Fibroblast of the conjunctiva (primary cell): ENCODE measurements at places on chromosomes 5 and 9.

DNA sequence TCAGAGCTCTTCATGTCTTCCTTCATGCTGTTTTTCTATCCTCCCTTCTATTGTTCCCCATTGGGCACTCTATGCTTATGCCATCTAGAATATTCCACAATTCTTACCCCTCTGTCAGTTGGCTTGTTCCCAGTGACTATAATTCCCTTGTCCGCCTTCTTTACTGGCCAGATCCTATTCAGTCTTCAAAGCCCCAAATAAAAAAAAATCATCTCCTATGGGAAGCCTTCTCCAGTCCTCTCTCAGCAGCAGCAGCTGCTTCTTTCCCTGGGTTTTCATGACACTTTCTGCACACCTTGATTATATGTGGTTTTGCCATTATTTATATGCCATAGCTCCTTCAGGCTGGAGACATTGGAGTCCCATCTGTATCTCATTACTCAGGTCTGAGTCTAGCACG lies 54.6 kb upstream of the TNFAIP8 start:
- DNase-seq, result no peak

- no peak for DNase-seq
Measured at GRCh38 chr9:92527832-92528521, 7.8 kb downstream of the ECM2 start.

DNA sequence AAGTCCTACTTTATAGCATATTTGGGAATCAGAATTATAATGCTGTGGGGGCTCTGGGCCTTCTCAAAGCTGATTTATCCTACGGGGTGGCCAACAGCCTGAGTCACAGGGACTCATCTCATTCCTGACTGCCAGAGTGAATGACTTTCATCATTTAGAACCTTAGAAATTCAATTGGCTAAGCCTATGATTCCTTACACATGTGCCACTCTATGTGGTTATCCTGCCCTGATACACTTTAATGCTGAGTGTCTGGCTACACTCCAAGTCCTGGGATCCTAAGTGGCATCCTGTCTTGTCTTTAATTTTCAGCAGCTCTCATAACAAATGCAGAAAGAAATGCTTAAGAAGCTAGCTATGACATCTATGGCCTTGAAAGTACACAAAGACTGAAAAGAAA lies 75.2 kb upstream of the FREM1 start:
- no peak for DNase-seq

GRCh38 chr5:72448368-72448767 lies 58.8 kb downstream of the ZNF366 start:
- no peak for DNase-seq

GRCh38 chr9:136242248-136242647 lies 3.4 kb downstream of the QSOX2 start:
- DNase-seq, result no peak

DNA sequence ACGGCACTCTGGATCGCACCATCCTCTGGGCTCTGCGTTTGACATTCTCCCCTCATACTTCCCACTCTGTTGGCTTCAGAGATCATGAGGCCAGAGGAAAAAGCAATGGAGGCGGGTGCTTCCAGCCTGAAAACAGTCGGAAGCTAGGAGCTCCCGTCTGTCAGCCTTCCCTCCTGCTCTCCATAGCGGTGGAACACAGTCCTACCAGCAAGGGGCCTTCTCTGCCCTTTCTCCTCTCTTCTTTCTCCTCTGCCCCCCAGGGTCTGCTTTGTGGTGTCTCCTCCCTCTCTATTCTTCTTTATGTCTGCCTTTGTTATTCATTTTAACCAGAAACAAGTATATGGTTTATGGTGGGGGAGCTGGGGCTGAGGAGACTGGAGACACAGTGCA lies 152.5 kb upstream of the NFIB start:
- DNase-seq, result no peak

DNA sequence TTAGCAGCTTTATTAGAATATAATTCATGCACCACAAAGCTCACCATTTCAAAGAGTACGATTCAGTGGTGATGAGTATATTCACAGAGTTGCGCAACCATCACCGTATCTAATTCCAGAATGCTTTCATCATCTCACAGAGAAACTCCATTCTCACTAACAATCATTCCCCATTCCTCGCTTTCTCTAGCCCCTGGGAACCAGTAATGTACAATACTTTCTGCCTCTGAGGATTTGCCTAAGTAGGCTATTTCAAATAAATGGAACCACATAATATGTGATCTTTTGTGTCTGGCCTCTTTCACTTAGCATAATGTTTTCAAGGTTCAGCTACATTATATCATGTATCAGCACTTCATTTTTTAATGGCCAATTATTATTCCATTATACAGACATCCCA lies 145.1 kb upstream of the ADAMTS16 start:
- DNase-seq, result no peak

DNA sequence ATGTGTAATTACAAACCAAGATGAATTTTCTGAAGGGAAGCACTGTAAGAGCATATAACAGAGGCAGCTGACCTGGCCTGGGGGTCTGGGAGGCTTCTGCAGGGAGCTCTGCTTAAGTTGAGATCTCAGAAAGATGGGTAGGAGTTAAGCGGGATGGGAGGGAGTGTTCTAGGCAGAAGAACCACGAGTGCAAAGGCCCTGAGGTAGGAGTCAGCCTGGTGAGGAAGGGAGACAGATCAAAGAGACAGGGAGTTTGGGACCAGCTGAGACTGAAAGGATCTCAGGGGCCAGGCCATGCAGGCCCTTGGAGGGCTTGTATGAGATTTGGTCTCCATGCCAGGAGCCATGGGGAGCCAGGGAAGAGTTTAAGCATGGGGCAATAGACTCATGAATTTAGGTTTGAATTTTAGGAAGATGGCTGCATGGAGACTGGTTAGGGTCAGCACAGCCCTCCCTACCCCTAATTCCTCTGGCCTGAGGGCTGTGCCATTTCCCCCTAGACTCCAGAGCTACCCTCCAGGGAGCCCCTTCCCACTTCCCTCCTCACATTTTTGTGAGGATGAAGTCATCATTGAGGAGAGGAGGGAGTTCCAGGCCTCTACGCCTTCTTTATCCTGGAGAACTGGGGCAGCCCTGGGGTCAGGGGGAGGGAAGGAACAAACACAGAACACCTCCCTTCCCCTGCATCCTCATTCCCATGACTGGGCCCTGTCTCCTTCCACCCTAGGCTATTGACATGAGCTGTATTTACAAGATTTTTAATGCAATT lies 4.8 kb upstream of the ARAP3 start:
- DNase-seq, result no peak

DNA sequence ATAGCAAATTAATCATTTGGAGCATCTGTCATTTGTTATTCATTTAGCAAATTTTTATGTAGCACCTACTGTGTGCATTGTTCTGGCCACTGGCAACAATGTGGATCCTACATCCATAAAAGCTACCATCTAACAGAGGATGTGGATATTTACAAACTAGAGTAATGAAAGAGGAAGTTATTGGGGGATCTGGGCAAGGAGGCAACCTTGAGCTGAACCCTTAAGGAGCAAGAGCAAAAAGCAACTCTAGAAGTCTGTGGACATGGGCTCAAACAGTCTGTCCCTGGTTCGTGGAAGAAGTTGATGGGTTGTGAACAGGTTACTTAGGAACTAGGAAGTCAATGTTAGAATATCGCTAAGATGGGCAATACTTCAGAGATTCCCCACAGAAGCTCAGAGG lies 259.9 kb downstream of the SYK start:
- no peak for DNase-seq

- DNase-seq, result no peak
Measured at GRCh38 chr5:139575751-139576150, 14.6 kb downstream of the UBE2D2 start.

DNA sequence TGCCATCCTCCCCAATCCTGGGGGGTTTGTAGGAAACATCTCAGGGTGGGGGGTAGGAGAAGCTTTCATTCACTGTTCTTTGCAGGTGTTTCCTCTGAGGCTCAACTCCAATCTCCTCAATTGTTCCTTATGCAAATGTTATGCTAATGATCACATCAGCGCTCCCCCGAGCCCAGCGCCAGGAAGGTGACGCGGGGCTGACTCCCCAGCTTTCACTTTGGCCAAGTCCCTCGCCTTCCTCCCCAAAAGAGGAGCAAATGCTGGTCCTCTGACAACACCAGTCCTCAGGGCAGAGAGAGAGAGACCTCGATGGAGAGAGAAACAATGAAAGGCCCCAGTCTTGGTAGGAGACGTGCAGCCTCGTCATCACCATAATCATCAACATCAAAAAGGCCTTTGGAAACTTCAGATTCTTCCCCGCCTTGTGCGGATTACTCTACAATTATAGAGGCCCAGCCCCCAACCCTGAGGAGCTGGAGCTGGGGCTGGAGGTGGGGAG lies 39.1 kb downstream of the PCDH1 start:
- no peak for DNase-seq

- DNase-seq, result no peak
Measured at GRCh38 chr5:59525957-59526356, 367.6 kb downstream of the PDE4D start.

DNA sequence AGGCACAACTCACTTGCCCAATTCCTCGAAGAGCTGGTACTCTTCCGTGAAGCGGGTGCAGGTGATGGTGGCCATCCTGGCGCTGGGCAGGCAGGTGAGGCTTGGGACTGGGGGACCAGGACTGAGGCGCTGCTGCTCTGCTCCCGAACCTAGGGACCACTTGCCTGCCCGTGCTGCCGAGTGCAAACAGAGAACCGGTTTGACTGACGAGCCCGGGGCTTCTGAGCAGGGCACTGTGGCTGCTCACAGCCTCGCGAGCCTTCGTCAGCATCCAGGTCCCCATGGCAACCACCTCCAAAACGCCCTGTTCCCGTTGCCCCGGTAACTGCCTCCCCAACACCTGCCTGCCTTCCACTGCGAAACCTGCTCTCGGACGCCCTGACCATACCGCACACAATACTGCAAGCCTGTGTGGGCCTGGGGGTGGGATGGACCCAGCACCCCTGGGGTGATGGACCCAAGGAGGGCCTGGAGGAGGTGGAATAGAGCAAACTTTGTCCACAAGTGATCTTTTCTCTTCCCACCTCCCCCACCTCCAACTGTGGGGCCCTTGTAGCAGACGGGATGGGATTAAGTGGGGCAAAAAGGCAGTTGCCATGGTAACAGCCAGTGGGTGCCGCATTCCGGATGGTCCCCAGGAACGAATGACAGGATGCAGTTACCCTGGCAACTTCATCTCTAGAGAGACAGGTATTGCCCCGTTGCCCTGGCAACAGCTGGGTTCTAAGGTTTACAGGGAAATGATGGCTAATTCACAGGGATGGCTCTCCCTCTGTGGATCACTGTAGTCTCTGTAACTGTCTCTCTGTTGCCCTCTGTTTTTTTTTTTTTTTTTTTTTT lies at the start of gene CAMK2A:
TSS of gene CAMK2A (minus strand) at position 223 of the 840 bp plus-strand sequence. CDS start at position 75, 148 bp downstream.
- DNase-seq, result no peak

GRCh38 chr9:33850677-33851076 lies 33.7 kb downstream of the UBE2R2 start:
- no peak for DNase-seq

DNA sequence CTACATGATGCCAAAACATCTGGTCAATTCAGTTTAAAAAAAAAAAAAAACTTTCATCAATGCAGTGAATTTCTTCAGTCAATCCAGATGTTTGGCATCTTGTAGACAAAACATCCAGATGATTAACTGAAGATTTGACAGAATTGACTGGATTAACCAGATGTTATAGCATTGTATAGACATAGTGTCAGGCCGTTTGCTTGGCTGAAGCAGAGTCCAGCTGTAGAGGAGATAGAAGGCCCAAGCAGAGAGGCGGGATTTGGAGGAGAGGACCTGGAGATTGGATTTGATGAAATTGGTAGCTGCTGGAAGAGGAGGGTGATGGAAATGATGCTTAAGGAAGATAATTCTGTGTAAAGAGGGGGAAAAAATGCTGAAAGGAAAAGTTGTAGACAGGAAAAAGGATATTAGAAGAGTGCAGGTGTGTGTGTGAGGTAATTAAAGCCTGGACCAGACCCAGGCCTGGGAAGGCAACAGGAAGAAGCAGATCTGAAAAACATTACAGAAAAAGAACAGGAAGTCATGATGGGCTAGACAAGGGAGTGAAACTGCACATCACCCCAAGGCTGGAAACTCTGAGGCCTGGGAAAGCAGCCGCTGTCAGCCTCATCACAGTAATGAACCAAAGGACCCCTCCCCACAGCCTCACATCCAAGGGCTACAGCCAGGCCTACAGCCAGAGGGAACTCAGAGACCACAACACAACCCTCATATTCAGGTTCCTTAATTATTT lies 258.3 kb downstream of the CWC27 start:
- no peak for DNase-seq

DNA sequence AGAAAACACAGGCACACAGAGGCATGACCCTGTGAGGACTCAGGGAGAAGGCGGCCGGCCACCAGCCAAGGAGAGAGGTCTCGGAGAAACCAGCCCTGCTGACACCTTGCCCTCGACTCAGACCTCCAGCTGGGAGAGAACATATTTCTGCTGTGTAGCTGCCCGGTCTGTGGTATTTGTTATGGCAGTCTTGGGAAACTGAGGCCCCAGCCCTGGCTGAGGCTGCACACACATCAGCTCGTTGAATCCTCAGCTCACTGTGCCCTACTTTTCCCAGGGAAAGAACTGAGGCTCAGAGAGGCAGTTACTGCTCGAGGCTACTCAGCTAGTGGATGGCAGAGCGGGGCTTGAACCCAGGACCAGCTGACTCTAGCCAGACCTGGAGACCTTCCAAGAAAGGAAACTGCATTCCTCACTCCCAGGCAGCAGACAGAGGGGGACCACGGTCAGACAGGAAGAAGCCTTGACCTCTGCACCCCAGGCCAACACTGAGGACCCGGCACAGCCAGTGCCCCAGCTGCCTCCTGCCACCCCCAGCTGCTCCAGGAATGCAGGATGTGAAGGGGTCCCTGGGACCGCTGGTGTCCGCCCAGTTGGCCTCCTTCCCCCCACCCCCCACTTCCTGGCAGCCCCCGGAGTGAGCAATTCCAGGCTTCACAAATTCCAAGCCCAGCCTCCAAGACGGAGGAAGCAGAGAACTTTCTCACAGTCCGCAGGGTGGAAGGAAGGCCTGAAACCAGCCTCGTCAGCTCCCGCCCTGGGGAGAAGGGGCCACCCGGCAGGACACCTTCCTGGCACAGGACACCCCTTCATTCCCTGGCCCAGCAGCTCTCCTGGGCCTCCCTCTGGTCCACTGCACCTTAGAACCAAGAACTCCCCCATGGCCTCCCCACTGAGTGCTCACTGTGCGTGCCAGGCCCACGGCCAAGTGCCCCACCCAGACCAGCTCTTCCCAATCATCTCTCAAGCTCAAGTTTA lies 69.9 kb downstream of the LRSAM1 start:
- DNase-seq, result peak; percentile 43

DNA sequence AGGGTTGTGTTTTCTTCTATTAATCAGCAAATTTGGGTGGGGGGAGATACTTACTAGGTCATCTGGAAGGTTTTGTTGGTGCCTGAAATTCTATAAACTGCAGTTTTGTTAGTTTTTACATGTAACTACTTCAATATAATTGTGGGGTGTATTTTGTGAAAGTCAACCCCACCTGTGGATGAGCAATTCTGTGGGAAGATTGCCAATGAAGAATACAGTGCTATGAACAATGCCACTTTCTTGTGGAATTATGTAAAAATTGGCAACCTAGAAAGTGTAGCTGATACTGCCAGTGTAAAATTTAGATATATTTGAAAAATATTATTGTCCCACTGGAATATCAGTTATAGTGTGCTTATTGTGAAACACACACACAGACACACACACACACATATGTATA lies 80.7 kb downstream of the VCAN start:
- DNase-seq, result no peak

GRCh38 chr9:76691517-76692313 lies 72.5 kb upstream of the PCA3 start:
- no peak for DNase-seq

- DNase-seq, result no peak
Measured at GRCh38 chr5:180499684-180500083, 5.5 kb downstream of the CNOT6 start.

- no peak for DNase-seq
Measured at GRCh38 chr9:94909250-94909894, 182.9 kb downstream of the AOPEP start.
